Activated T-cell treated with anti-CD3 and anti-CD28 coated beads, Interleukin-2, amount 50 U/mL, for 24 hours (primary cell): ENCODE measurements at places on chromosomes 2 and 18.

DNA sequence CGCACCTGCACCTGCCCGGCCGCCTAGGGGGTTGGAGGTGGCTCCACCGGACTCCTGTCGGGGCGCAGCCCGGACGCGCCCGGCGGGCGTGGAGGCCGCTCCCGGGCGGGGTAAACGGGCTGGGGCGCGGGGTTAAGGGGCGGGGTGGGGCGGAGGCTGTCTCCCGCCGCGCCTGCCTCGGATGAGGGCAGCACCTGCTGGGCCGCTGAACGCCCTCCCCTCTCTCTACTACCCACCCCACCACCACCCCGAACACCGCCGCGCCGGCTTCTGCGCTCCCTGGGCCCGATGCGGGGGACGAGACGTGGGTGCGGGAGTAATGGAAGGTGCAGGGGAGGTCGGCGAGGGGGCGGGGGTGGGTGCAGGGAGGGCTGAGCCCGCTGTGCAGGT is 224.8 kb upstream of the ID2 start:
- peak; percentile 59 for DNase-seq

- DNase-seq: no peak
Observed at GRCh38 chr2:56314796-56315195, 131.0 kb downstream of the CCDC85A start.

- DNase-seq: no peak
Observed at GRCh38 chr2:129192117-129192516, 787.3 kb upstream of the RAB6C start.

GRCh38 chr2:15714609-15715008 is 122.9 kb downstream of the DDX1 start:
- no peak for DNase-seq

DNA sequence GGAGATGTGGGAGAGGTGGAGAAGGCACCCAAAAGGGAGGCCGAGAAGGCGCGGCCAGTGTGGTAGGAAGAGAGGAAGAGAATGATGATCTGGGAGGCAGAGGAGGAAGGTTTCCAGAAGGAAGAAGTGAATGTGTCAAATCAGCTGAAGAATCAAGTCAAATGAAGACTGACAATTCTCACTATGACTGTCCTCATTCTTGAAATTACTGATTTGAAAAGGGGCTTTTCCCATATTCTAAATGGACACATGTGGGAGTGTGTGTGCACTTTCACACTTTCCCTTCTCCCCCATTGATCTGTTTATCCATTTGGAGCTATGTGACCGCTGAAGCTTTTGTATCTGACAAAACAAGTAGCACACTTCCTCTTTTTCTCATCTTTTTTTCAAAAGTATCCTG is 6.1 kb downstream of the AFF3 start:
- no peak for DNase-seq

DNA sequence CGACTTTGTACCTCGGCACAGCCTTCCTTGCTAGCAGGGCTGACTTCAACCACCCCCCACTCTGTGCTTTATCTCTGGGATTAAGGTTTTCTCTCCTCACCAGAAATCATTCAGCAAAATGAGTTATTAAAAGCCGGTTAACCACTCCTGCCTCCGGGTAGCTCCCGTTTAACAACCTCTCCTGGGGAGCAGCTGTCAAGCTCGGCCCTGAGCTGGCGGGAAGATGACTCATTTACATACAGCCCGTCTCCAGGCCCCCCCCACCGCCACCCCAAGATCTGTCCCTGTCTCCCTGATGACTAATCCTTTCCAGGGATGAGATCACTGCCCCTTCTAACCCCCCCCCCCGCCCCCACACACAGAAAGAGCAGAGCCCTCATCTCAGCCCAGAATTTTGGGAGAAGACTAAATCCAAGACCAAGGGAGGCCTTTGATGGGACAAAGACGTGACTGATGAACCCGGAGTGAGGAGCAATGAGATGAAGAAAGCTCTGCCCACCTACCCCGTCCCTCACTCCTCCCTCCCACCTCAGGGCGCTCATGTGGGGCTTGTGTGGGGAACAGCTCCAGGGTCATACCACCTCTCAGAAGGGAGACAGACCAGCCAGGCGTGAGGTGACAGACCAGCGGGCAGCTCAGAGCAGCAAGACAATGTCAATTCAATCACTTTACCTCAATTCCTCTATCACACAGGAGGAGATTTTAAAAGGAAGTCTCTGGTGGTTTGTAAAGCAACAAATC is 131.4 kb downstream of the MSH2 start:
- no peak for DNase-seq

GRCh38 chr2:22795287-22795866 is 589.6 kb upstream of the KLHL29 start:
- no peak for DNase-seq
